ENCODE measurements at places on chromosomes 5 and 9. TPM values are rescaled to one million over a fixed set of nuclear protein-coding genes. Genes with fewer than 3 reads are reported as not detected.

DNA sequence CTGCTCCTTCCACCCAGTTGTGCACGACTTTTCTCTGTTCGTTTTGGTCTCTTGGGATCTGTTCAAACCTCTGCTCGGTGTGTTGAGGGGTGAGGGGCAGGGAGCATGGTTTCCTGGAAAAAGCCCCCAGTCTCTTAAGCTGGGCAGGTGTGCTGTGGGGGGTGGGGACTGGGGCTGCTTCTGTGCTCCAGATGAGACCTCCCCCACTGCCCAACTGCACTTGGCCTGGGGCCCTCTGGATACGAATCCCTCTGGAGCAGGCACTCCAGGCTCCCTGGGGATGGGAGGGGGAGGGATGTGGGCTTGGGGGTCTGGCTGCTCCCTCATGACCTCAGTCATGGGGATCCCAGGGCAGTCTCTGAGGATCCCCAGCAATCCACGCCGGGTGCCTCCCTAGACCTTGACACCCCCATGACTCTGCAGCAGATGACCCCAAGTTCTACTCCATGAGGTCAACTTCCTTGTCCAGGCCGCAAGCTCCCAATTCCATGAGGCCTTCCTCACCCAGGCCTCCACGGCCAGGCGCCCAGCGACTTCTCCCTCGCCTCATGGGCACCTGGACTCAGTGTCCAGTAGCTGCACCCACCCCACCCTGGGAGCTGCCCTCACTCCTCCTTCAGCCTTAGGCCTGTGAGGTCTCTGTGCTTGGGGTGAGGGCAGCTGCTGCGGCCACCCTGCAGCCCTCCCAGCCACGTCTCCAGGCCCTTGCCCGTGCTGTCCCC, 5.9 kb upstream of the AHRR start:
- DNase-seq = no peak

DNA sequence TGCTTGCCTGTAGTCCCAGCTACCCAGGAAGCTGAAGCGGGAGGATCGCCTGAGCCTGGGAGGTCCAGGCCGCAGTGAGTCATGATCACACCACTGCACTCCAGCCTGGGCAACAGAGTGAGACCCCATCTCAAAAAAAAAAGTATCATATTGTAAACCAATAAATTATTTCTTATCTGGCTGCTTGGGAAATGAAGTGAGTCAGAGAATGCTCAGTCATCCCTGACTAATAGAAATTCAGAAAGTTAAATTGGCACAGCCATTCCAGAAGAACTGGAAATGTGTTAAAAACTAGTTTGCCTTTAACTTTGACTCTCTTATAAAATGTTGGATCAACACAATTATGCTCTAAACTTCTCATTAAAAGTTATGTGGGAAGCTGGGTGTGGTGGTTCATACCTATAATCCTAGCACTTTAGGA, 9.8 kb upstream of the GNE start:
- DNase-seq = peak; percentile 53

DNA sequence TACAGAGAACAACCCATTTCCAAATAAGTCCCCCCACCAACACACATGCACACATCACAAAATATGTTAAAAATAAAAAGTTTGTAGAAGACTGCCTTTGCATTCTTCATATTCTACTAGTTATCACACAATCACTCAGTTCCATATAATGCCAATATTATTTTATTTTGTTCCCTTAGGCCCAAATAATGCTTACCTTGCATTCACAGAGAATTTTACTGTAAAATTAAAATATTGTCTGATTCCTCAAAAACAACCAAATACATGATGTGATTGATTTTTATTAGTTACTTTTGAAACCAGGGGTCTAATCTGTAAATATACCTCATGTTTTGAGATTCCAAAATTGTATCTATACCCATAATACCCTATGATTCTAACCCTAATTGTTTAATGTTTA, 536.9 kb downstream of the CDH12 start:
- DNase-seq = no peak

Gene SLC27A6
- 0.45 TPM for total RNA-seq

Measured in H4 (cell line).